Urinary bladder (tissue), 4 donors: ENCODE measurements at places on chromosomes 2 and 18. TPM values are rescaled to one million over a fixed set of nuclear protein-coding genes. Genes with fewer than 3 reads are reported as not detected.

DNA sequence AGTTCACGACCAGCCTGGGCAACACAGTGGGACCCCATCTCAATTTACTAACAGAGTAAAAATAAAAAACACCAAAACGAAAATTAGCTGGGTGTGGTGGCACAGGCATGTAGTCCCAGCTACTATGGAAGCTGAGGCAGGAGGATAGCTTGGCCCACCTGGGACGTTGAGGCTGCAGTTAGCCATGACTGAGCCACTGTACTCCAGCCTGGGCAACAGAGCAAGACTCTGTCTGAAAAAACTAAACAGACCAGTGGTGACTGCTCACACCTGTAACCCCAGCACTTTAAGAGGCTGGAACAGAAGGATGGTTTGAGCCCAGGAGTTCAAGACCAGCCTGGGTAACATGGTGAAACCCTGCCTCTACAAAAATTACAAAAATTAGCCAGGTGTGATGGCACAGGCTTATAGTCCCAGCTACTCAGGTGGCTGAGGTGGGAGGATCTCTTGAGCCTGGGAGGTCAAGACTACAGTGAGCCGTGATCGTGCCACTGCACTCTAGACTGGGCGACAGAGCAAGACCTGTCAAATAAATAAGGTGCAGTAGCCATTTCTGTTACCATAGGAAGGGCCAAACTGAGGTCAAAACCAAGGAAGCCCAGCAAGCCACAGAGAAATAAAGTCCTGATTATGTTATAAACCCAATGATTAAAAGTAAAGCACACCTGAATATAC lies 14.0 kb downstream of the USP34 start:
- DNase-seq, result no peak

- DNase-seq, result peak; percentile 56
Measured at GRCh38 chr2:237616734-237617586, 10.4 kb upstream of the LRRFIP1 start.

GRCh38 chr2:58039170-58039611 lies 7.4 kb upstream of the VRK2 start:
- DNase-seq, result no peak

DNA sequence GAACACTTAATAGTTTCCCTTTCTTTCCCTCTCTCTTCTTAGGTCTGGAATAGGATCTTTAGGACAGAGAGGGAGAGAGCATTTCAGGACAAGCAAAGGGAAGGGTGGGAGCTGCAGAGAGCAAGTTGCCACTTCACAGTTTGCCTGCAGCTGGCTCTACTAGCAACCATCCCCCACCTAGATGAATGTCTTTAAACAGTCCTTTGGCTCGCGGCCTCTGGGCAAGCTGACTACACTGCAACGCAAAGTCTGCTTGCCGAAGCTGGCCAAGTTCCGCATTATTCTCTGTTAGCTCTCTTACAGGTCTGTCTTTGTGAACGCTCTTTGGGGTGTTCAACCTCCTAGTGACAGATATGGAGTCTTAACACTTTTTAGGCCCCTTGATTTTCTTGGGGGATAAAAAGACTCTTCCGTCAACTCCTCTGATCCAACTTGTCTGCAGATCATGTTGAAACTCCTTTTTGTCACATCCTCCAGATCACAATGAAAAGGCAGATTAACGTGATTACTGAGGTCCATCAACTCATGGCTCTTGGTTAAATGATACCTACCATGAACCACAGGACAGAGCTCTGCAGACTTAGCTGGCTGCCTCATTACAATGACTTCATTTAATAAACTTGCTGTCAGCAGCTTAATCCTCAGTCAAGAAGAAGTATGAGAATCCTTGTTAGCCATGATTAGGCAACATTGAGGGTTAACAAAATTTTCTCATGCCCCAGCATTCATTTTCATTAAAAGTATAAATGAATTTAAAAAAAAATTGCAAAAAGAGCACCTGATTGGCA lies 74.6 kb downstream of the SLC4A3 start:
- no peak for DNase-seq

- no peak for DNase-seq
Measured at GRCh38 chr2:63846487-63846886, 4.8 kb downstream of the UGP2 start.

Gene CYTIP
- polyA plus RNA-seq, result 3.5 TPM

Gene C2orf81
- 4.9 TPM for polyA plus RNA-seq
